Caki2 (cell line): ENCODE measurements at places on chromosomes 5 and 9. TPM values are rescaled to one million over a fixed set of nuclear protein-coding genes. Genes with fewer than 3 reads are reported as not detected.

DNA sequence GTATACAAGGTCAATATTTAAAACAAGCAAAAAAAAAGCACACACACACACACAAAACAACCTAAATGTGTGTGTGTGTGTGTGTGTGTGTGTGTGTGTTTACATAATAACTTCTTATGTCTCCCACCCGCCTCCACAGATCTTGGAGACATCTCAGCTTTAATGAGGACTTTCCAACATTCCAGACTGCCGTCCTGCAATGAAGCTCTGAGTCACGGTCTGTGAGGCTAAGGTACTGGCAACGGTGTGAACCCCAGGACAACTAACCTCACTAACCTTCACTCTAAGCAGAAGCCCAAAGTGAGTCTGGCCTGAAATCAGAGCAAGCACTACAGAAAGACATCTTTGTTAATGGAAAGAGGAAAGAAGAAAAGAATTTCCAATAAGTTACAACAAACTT lies 22.3 kb downstream of the ZNF474 start:
- no peak for DNase-seq

- DNase-seq, result no peak
Measured at GRCh38 chr9:80383331-80383730, 811.6 kb downstream of the TLE4 start.

DNA sequence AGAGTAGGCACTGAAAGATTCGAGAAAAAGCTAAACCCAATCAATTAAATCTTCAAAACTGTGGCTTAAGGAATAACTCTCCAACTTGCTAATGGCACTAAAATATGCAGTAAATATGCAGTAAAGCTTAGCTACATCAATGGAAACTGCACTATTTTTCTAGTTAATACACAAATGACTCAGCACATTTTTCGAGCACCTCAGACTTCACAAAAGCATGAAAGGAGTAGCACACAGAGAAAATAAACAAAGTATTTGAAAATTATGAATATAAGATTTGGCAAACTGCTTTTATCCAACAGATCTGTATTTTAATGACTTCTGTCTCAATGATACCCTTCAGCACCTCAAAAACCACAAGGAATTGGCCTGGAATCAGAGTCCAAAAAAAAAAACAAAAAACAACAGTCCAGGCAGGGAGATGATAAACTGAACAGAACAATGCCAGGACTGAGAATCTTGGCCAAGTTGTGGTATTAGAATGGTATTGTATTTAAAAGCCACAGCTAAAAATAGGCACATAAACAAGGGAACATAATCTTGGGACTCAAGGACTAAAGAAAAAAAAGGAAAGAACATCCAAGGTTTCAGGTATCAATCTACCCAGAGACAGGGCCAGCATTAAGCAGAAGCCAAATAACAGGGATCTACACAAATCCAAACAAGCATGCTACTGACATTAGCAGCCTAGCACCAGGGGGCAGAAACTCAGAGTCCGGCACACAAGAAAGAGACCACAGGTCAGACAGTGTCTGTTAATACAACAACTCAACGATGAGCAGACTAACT lies 21.4 kb downstream of the TMEM245 start:
- DNase-seq, result peak; percentile 78

DNA sequence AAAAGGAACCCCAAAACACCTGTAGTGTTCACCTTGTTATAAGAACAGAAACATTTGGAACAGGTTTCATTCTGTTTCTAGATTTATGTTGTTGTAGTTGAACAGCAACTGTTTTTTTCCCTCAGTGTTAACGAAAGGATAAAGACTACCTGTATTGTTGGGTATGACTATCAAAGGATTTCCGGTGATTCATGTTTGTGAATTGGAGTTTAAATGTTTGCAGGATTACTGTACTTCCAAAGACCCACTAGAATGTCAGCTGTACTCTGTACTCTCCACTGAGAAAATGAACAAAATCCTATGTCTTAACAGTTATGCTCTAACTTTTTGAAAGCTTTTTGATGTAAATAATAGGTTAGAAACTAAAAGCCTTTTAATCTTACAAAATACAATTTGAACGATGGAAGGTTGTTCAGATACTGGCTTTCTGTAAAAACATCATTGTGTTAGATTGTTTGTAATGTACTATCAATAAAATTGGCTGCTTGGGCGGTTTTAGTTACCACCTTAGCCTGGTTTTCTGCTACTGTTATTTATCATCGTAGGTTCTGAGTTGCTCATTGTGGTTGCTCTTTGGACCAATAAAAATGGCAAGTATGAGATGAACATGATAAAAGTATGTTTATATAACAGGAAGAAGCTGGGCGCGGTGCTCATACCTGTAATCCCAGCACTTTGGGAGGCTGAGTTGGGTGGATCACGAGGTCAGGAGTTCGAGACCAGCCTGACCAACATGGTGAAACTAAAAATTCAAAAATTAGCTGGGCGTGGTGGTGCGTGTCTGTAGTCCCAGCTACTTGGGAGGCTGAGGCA lies 44.1 kb downstream of the DCP2 start:
- DNase-seq, result no peak

GRCh38 chr9:81113453-81114124 lies 575.8 kb downstream of the TLE1 start:
- no peak for DNase-seq

- DNase-seq, result no peak
Measured at GRCh38 chr5:164060786-164061355, 555.5 kb downstream of the MAT2B start.

DNA sequence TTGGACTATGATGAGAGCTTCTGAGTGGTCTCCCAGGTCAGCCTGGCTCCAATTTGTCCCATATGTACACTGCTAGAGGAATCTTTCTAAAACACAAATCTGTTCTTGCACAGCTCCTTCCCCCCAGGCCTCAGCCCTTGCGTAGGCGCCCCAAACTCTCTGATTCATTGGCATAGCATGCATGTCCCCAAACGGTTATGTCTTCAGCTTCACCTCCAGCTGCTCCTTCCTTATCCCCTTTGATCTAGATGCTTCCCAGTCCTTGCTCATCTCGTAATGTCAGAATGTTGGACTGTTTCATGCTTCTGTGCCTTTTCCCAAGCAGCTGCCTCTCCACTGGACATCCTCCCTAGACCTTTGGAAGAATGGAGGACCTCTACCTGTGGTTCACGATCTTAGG lies 60.1 kb upstream of the BASP1 start:
- DNase-seq, result no peak

- no peak for DNase-seq
Measured at GRCh38 chr5:154401355-154401754, 44.4 kb upstream of the SAP30L start.

- no peak for DNase-seq
Measured at GRCh38 chr5:135980620-135981019, 25.8 kb upstream of the LECT2 start.

DNA sequence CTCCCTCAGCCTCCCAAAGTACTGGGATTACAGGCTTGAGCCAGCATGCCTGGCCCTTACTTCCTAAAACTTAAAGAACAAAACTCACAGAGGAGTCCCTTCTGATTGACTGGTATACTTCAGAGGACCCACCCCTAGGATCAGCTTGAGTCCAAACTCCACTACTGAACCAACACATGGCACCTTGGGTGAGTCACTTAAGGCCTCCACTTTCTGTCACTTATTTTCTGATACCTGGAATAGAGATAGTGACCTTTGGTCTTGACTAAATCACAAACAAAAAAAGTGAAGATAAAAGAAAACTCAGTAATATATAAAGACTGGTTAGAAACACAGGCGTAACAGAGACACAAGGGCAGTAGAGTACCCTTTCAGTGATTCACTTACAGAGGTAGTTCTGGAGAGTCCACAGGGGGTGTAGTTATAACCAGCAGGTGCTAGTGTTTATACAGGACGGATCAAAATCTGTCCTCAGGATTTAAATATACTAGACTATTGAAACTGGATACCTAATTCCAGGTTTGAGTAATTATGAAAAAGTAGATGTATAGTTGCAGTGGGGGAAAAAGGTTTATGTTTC lies 274.3 kb upstream of the ANKRD55 start:
- DNase-seq, result no peak

GRCh38 chr5:128905568-128906110 lies 59.6 kb upstream of the SLC27A6 start:
- DNase-seq, result peak; percentile 16

- no peak for DNase-seq
Measured at GRCh38 chr9:105329719-105330062, 85.2 kb downstream of the SLC44A1 start.

- DNase-seq, result no peak
Measured at GRCh38 chr9:134486143-134486591, 155.4 kb upstream of the COL5A1 start.

- DNase-seq, result no peak
Measured at GRCh38 chr9:134559013-134559412, 82.6 kb upstream of the COL5A1 start.

CDH6 gene
- 76.6 and 83.8 TPM in 2 replicates for total RNA-seq

C9orf153 gene
- not detected in 2 replicates for total RNA-seq

ITK gene
- not detected in 2 replicates for total RNA-seq

CDHR2 gene
- 0.23 and 1.2 TPM in 2 replicates for total RNA-seq
